ENCODE measurements at places on chromosomes 3 and 15.

GRCh38 chr15:74442604-74443003 lies 8.8 kb upstream of the SEMA7A start:
- ATAC-seq, result no peak

- no peak for ATAC-seq
Observed at GRCh38 chr3:98574132-98574531, 19.3 kb downstream of the CPOX start.

- peak; percentile 53 for ATAC-seq
Observed at GRCh38 chr3:124559846-124560574, 170.2 kb upstream of the UMPS start.

DNA sequence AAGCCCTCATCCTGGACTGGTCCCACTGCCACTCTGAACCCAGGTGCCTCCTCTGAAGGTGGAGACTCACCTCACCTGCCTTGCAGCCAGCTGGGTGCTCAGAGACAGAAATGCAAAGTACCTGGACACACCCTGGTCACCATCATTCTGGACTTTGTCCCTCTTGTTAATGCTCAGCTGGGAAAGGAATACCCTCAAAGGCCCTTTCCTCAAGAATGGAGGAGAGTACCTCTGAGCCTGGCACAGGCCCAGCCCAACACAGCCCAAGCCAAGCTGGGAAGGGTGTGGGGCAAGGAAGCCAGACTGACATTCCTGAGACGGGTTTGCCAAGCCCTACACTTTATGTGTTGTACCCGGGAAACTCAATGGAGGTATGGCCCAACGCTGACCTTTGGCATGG lies 983 bp upstream of the ALAS1 start:
- ATAC-seq, result no peak

All from stimulated activated memory B cell treated with anti-CD40 and anti-IgM and Interleukin-4, amounts not matched to agents 10 μg/mL and 1 μg/mL and 100 μg/mL, for 72 hours (primary cell).